Mammary epithelial cell (primary cell): ENCODE measurements at places on chromosomes 11 and 22. TPM values are rescaled to one million over a fixed set of nuclear protein-coding genes. Genes with fewer than 3 reads are reported as not detected.
A peak's percentile ranks its signal among the peaks of the same experiment; 100 is the strongest.

- DNase-seq: no peak
These were observed 4.5 kb downstream of the CPT1B start for GRCh38 chr22:50573491-50574382.

GRCh38 chr11:120465921-120466534 lies 45.5 kb upstream of the GRIK4 start:
- DNase-seq: no peak

- DNase-seq: no peak
These were observed 27.8 kb upstream of the AMOTL1 start for GRCh38 chr11:94740083-94741021.

DNA sequence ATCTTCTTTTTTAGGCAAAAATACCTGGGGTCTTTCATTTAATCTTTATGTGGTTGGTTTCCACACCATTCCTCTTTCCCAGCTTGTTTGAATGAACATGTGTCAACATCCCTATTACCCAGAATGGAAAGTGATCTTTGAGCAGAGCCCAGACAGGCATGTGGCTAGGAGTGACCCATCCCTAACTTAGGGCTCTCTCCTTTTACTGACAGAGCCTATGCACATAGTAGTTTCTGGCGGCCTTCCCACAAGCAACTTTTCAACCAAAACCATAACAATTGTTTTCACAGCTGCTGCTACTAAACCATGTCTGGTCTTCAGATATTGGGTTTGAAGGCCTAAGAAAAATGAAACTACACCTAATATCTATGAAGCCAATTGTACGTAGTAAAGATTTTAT lies 107.5 kb downstream of the TENM4 start:
- DNase-seq: no peak

- peak; percentile 26 for DNase-seq
These were observed 11.2 kb downstream of the CRYBB1 start for GRCh38 chr22:26606611-26607010.

DNA sequence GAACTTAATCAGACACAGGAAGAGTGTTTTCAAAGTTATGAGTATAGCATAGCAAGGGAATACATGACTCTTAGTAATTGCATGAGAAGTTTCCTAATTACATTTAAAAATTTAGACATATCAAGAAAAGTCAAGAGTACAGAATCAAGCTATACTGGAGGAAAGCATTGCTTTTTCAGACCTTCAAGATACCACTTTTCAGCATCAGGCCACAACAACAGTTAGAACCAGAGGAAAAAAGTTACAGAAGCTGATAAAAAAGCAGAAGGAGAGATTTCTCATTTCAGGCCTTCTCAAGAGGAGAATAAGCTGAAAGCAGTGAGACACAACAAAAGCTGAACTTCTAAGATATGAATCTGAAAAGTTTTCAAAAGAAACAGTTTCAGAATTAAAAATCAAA lies 28.1 kb upstream of the QSER1 start:
- no peak for DNase-seq

- DNase-seq: no peak
These were observed 90.0 kb downstream of the ARHGAP8 start for GRCh38 chr22:44842417-44842816.

Gene CHADL
- total RNA-seq: 3.3 TPM

Gene INPP5J
- 2.0 and 2.7 TPM in 2 replicates for total RNA-seq

Gene RCOR2
- total RNA-seq: 0.14 TPM in 1 of 2 replicates, not detected in the other

Gene SLC22A9
- not detected for total RNA-seq
